ENCODE measurements at places on chromosomes 4 and X.

GRCh38 chr4:19382993-19383756, 868.5 kb upstream of the SLIT2 start:
- no peak for DNase-seq

DNA sequence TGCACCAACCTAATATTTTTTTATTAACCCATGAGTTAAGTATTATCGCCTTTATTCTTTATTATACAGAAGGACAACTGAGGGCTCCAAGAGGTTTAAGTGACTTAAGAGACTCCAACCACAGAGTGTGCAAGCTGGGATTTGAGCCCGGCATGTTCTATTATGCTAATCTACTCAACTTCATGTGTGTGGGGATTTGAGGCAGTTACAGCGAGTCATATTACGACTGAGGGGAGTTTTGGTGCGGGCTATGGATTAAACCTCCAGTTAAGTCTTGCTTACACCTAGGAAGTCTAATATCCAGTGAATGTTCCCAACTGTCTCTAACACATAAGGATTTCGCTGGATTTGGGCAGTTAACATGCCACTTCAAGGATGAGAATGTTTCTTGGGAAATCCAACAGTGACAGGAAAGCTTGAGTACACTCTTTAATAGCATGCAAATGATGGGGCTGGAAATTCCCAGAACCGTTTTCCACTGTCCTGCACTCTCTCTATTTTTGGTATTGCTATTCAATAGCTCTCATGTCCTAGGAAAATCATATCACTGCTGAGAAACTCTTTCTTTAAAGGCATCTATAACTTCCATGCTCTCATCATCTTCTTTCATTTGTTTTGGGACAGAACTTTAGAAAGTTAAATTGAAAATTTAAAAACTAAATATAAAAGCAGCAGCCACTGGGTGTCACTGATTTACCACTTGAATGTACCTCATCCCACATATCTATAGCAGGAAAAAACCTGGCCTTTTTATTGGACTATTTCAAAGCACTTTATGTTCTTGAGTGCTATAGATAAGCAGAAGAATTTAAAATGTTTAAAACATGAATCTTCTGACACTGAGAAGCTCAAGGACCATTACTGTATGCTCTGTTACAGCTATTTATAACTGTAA, 165.1 kb upstream of the TTC29 start:
- DNase-seq = no peak

- no peak for DNase-seq
Observed at GRCh38 chr4:56227301-56227835, 159.9 kb downstream of the AASDH start.

GRCh38 chr4:93879919-93880318, 51.4 kb downstream of the ATOH1 start:
- no peak for DNase-seq

- DNase-seq = no peak
Observed at GRCh38 chr4:174707902-174708301, 121.1 kb downstream of the GLRA3 start.

DNA sequence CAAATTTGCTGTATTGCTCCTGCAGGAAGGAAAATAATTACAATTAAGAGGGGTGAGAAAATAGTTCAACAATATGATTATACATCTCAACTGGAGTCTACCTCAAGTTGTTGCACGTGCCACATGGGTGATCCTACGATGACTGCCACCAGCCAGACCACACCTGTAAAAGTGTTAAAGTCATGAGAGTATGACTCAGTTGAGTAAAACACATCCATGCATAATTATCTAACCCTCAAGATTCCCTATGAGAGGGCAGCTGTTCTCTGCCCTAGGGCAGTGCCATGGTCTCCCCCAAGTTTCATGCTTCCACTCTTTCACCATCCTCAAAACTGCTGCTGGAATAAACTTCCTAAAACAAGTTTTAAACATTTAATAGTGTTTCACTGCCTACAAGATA, 44.1 kb downstream of the QRFPR start:
- no peak for DNase-seq

DNA sequence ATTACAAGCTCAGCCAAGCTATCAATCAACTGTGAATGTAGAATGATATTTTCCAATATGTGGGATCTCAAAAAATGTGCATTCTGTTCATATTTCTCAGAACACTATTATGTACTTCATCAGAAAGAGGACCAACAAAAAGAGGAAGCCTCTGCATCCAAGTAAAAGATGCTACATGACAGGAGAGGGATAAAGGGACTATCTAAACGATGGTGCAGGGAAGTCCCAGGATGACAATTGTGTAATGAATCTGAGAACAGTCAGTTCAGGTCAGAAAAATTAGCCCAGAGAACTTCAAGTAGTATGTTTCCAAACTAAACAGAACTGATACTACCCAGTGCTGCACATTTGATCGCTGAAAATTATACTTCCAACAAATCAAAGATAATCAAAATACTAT, 127.0 kb downstream of the ZNF330 start:
- no peak for DNase-seq

DNA sequence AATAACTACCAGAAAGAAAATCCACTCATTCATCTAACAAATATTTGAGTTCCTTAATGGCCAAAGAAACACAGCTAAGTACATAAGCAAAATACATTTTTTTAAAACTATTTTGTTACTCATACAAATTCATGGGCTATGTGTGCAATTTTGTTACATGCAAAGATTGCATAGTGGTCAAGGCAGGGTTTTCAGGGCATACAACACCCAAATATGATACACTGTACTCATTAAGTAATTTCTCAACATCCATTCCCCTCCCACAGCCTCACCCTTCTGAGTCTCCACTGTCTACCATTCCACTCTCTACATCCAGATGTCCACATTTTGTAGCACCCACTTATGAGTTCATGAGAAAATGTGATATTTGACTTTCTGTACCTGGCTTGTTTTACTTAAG, 58.2 kb downstream of the BRWD3 start:
- DNase-seq = no peak

- DNase-seq = no peak
Observed at GRCh38 chr4:125021189-125021588, 293.6 kb upstream of the FAT4 start.

DNA sequence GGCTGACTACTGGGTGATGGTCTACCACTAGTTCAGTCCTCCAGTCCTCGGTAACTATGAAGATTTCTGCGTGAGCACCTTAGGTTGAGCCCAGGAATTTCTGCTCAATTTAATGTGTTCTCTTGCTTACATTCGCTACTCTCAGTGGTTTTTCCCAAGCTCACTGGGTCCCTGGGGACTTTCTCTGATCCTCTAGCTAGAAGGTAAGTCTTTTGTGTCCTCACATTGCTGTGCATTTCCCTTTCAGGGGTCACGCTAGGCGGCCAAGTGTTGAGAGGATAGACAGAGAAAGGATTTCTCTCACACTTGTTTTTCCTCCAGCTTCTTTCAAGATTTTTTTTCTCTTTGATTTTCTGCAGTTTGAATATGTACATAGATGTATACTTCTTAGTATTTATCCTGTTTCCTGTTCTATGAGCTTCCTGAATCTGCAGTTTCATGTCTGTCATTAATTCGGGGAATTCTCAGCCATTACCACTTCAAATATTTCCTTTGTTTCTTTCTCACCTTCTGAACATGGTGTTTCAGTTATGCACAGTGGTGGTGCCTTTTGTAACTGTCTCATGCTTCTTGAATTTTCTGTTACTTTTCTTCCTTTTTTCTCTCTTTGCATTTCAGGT, 17.5 kb downstream of the MAGEA9 start:
- no peak for DNase-seq

DNA sequence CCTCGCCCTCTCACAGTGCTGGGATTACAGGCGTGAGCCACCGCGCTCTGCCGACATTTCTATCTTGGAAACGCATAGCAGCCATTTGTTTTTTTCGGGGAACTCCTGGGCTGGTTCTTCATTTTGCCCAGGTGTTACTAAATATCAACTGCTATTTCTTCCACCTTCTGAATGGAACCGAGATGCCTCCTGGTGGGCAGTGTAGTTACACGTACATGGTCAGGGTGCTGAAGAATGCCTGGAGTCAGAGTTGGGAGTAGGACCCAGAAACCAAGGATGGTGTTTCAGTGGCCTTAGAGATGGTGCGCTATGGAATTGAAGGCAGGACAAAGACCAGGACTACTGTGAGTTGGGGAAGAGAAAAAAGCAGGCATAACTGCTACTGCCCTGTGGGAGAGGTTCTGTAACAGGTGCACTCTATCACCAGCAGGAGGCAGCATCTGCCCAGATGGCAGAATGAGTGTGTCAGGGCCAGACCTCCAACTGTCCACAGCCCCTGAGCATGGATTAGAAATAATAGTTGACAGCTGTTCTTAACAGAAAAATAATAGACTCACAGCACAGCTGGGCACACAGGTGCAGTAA, 81.7 kb downstream of the ZC4H2 start:
- peak; percentile 48 for DNase-seq

- DNase-seq = no peak
Observed at GRCh38 chr4:40788331-40788730, 38.6 kb downstream of the NSUN7 start.

DNA sequence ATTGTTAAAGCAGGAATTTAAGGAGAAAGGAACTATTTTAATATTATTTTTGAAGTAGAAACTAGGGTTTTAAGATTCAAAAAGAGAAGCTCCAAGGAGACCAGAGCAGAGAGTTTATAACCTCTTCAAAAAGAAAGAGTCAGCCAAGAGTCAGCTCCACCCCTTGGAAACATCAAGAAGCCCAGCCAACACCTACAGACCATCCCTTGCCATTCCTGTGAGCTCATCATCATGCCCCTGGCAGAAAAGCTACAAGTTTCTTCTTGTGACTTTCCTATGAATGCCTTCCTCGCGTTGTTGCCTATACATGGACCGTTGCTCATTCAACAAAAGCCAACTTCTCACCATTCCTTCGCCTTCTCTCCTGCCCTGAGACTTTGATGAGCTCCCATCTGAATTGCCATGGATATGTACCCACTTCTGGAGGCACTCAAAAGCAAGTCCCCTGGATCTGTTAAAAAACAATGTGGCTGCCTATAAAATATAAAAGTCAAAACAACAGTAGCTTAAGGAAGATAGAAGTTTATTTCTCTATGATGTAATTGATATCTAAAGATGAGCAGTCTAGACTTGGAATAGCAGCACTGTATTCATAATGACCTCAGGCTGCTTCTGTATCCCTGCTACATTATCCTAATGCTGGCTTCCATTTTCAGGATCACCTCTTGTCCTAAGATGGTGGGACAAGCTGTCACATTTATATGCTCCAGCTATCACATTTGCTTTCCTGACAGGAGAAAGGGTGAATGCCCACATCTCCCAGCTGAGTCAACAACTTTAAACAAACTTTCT, 20.3 kb downstream of the PLRG1 start:
- no peak for DNase-seq

- no peak for DNase-seq
Observed at GRCh38 chr4:26724534-26724933, 136.1 kb upstream of the STIM2 start.

- no peak for DNase-seq
Observed at GRCh38 chr4:22430626-22431025, 85.2 kb downstream of the ADGRA3 start.

DNA sequence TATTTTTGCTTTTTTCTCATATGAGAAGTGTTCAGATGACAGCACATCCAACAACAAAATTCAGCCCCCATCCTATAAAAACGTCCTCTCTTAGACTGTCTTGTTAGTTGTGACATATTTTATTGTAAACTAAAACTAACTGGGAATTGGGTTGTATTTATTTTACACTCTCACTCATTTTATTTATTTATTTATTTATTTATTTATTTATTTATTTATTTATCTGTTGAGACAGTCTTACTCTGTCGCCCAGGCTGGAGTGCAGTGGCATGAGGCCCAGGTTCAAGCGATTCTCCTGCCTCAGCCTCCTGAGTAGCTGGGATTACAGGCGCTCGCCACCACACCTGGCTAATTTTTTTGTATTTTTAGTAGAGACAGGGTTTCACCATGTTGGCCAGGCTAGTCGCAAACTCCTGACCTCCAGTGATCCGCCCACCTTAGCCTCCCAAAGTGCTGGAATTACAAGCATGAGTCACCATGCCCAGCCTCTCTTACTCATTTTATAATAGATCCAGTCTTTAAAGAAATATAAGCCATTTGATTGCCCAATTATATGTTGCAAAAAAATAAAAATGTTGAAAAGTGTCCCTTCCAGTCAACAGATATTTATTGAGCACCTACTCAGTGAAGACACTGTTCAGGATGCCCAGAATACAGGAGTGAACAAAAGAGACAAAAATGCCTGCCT, 44.6 kb downstream of the PALLD start:
- DNase-seq = no peak

- no peak for DNase-seq
Observed at GRCh38 chrX:73913580-73913979, 350.6 kb downstream of the CHIC1 start.

- no peak for DNase-seq
Observed at GRCh38 chr4:20773144-20773997, 73.1 kb downstream of the PACRGL start.

DNA sequence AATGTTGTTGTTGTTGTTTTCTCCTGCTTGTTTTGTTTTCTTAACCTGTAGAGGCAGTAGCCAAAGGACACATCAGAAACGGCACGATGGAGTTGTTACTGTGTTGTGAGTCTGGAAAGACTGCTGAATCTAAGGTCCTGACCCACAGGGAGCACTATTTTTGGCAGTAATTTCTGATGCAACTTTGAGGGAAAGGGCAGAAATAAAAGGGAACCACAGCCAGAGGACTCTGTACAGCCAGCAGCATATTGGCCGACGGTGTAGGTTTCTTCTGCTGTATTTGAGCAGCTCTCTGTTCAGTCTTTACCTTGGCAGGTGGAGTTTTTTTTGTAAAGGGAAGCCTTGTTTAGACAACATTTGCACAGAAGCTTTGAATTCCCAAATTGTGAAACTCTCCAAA, 203.0 kb upstream of the GPR101 start:
- no peak for DNase-seq
